Motor neuron (in vitro differentiated cells): ENCODE measurements at places on chromosomes 4 and X. TPM values are rescaled to one million over a fixed set of nuclear protein-coding genes. Genes with fewer than 3 reads are reported as not detected.

Gene DACH2
- total RNA-seq: 0.26 and 0.35 TPM in 2 replicates

Gene CSAG3
- total RNA-seq: 1.1 TPM in 1 of 2 replicates, not detected in the other

Gene NDST3
- total RNA-seq: 3.0 and 5.7 TPM in 2 replicates

Gene TLR3
- 0.43 and 0.63 TPM in 2 replicates for total RNA-seq

Gene ERCC6L
- 0.83 and 1.00 TPM in 2 replicates for total RNA-seq

Gene SSX4
- total RNA-seq: 0.18 TPM in 1 of 2 replicates, not detected in the other

Gene ATP2B3
- 0.81 and 0.87 TPM in 2 replicates for total RNA-seq

Gene INTU
- total RNA-seq: 4.7 and 5.2 TPM in 2 replicates

Gene GSX2
- total RNA-seq: 1.2 TPM in 1 of 2 replicates, not detected in the other

Gene SLC38A5
- 1.5 and 3.1 TPM in 2 replicates for total RNA-seq

Gene BMP15
- total RNA-seq: not detected in 2 replicates

Gene PLAC8
- total RNA-seq: 13.1 and 15.4 TPM in 2 replicates

Gene CT47A7
- total RNA-seq: not detected in 2 replicates

Gene LANCL3
- total RNA-seq: 2.0 and 2.8 TPM in 2 replicates

Gene PAGE4
- not detected in 2 replicates for total RNA-seq

Gene LGI2
- 6.8 and 7.3 TPM in 2 replicates for total RNA-seq

Gene KCNIP4
- total RNA-seq: 12.1 and 14.4 TPM in 2 replicates

Gene ATG4A
- total RNA-seq: 7.9 and 8.8 TPM in 2 replicates

Gene TENM3
- 41.2 TPM in 2 replicates for total RNA-seq

Gene WDFY3
- 117 and 155 TPM in 2 replicates for total RNA-seq

Gene PPP1R2C
- not detected in 2 replicates for total RNA-seq

Gene ACE2
- 0.09 TPM in 1 of 2 replicates, not detected in the other for total RNA-seq

Gene ZNF41
- total RNA-seq: 4.7 and 5.8 TPM in 2 replicates
